ENCODE measurements at places on chromosomes 4 and X.

DNA sequence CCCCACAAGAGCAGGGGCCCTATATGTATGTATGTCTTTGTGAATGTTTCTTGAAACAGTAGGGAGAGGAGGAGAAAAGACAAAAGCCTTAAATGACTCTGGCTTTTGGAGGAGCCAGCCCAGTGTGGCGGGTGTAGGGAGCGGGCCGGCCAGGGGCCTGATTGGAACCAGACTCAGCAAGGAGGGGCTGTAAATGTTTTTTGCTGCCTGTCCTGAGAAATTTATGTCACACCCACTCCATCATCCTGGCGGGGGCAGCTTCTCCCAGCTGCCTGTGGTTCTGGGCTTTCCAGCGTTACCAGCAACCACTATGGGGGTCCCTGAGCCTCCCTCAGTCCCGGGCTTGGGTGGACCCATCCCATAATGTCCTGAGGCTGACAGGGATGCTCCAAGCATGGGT lies 130.8 kb downstream of the PJA1 start:
- no peak for ATAC-seq

DNA sequence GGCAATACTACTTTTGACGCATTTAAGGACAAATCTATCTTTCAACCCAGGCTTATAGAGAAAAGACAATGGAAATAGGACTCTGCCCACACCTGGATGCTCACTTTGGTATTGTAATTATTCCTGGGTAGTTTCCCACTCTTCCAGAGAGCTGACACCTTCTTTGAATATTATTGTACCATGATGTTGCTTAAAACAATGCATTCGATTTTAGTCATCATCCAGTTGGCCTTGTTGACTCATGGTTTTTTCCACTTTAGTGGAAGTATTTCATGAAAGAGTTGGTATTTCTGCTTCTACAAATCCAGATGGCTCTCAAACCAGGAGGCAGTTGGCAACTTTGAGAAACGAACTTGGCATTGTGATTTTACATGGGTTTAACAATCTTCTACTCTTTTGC lies 124.2 kb downstream of the ENOX2 start:
- ATAC-seq, result no peak

GRCh38 chr4:75673027-75673958 lies at the start of gene G3BP2:
Gene G3BP2, minus strand, starts transcription at chr4:75673411. Its CDS starts 11,386 bp downstream, at chr4:75662025.
- peak; percentile 96 for ATAC-seq

GRCh38 chr4:78551420-78552351 lies at the start of gene ANXA3:
Gene ANXA3, plus strand, starts transcription at chr4:78551770. Its CDS starts 2,704 bp downstream, at chr4:78554474.
- ATAC-seq, result no peak

DNA sequence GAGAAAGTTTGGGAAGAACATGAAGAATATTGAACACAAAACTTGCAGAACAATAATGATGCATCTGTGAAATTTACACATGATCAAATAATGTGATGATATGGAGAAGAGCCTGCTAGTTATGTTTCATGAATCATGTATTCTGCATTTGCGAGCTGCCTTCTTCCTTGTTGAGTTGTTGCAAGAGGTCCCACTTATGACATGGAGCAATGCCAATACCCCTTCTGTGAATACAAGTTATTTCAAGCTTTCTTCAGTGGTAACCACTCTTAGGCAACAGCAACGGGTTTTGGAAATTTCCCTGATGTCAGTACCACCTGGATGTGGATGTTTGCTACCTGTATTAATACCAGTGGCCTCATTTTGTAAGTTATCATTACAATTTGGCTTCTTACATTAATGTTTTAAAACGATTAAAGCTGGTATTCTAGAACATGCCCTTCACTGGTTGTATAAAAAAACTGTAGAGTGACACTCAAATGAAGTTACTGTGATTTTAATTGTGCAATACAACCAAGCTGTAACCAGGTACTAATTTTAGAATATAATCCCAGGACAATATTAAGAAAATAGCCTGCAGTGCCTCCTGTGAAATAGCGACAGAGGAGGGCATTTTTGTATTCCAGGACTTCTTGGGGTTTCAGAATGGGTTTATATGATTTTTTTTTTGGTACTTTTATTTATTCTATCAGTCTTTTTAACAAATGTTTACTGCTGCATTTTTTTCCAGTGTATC lies 25.3 kb downstream of the IQCM start:
- no peak for ATAC-seq

DNA sequence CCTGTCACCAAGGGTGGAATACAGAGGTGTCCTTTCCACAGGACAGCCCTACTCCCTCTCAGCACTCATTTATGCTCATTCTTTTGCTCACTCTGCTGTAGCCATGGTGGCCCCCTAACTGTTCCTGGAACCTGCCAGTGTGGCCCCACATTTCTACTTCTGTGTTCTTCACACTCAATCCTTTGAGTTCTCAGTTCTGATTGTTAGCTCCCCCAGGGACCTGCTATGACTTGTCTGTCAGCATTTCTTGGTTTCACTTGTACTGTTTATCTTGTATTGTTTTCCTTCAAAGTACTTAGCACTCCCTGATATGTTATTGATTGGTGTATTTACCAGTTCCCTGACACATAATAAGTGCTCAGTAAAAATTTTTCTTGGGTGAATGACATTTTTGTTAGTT lies 14.9 kb downstream of the VBP1 start:
- ATAC-seq, result no peak

GRCh38 chr4:36676139-36677050 lies 395.0 kb downstream of the DTHD1 start:
- no peak for ATAC-seq

DNA sequence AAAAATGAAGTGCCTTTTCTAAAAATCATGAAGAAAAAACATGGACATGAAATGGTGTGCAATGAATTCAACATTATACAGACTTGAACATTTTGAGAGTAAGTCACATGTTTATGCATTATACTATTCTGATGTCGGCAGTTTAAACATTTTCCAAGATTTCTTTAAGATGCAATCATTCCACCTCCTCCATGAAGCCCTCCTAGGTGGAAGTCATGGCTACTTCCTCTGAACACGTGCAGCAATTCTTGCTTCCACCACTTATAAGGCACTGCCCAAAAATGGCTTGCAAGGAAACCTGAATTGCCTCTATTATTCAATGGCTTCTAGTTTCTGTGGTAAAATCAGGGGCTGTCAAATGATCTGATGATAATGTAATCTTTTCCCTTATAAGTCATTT lies 25.8 kb downstream of the IGFBP7 start:
- ATAC-seq, result no peak

DNA sequence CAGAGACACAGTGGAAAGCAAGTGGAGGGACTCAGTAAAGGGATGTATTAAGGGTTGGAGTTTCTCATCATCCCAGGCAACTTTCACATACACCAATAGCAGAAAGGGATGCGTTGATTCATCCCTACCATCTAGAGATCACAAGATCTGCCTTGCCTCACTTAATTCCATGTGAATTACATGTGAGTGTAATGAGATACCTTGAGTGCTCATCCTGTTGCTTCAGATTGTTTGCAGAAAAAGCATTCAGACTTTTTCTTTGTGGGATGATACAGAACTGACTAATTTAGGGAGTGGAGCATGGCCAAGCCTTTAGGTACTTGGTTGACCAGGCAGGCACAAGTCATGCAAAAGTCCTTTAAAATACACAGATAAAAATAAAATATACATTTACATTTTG lies 124.8 kb upstream of the SLIT2 start:
- no peak for ATAC-seq

DNA sequence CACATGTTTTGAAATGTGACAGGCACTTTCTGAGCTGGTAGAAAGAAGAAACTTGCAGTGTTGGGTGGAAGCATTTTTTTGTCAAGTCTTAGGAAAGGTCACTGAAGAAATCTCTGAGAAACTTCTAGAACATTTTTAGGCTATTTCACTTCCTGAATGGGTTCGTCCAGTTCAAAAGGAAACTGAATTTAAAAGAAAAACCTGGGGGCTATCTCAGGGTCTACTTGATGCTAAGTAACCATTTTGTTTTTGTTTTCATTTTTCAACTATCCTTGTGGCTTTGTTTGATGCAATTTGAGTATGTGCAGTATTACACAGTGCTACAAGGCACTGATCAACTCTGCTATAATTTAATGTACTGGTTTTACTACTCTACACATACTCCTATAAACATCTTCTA lies 34.0 kb upstream of the AMOT start:
- ATAC-seq, result no peak

- no peak for ATAC-seq
These were observed 12.8 kb downstream of the APLN start for GRCh38 chrX:129641941-129642340.
